ENCODE measurements at places on chromosomes 16 and 17.

DNA sequence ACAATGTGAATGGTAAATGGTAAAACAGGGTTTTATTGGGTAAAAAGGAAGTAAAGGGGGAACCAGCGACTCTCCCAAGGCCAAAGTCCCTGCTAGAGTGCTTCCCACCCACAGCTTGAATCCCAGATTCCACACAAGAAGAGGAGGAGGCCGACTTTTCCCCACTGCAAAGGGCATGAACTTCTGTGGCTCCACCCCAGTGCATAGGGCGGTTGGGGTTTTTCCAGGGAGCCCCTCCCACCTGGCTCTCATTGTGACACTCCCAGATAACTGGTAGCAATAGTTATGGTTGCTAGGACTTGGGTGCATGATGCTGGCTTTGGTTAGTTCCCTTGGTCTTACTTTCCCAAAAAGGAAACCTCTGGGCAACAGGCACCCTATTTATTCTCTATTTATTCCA, 666.0 kb upstream of the CA10 start:
- no peak for DNase-seq

DNA sequence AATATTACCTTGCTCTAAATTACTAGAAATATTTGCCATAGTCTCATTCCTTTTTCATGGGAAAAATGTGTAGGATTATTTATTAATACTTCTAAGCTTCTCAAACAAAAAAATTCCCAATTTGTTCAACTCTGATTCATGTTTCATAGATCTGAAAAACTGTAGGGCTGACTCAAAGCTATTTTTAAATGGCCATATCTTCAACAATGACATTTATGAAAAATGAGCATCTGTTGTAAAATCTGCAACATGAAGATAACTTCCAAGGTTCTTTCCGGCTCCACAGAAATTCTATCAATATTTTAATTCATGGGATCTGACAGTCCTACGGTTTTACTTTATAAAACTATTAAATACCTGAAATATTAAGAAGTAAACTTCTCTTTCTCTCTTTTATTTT, 192.7 kb upstream of the KCNJ16 start:
- DNase-seq, result no peak

DNA sequence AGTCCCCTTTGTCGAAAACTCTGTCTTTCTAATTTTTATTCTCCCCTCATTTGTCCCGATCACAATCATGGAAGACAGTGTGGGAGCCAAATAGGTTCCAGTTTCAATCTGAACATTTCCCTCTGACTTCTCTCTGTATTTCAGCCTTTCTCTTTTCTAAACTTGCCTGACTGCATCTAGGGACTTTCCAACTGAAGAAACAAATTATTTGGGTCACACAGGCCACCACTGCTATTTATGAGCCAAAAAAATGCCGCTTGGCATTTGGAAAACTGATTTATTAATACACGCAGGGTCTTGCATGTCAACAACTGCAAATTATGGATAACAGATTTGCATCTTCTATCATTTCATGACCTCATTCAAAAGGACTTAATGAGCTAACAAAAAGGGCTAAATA, 55.2 kb upstream of the ELAC2 start:
- DNase-seq, result no peak

- peak; percentile 75 for DNase-seq
Measured at GRCh38 chr17:28547623-28548416, 4.6 kb downstream of the UNC119 start.

DNA sequence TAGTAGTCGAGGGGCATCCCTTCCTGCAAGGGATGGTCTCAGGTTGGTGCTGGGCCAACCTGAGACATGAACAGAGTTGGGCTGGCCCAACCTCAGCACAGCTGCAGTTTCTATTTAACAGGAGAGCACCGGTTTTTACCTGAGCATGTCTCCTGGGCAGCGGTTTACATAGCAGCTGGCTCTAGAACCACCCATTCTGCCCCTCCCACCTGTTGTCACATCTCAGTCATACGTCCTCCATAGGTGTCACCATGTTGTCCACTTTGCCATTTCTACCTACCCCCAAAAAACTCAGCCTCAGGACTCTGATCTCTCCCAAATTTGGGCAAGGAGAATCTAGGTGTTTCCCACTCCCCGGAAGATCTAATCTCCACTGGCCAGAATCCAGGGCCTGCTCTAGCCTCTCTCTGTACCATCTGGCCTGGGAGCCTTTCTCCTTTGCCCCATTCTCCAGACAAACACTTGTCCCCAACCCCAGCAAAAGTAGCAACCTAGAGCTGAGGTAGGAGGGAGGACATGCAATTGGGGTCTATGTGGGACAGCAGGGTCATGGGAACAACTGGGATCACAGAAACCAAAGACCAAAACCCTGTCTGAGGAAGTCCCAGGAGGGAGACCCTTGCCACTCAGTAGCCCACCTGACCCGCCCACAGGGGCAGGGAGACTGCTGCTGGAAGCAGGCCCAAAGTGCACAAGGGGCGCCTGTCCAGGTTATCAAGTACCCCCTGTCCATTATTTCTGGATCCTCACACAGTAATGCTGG, 19.1 kb downstream of the ETV4 start:
- no peak for DNase-seq

GRCh38 chr16:4890026-4890425, 42.7 kb downstream of the UBN1 start:
- DNase-seq, result no peak

DNA sequence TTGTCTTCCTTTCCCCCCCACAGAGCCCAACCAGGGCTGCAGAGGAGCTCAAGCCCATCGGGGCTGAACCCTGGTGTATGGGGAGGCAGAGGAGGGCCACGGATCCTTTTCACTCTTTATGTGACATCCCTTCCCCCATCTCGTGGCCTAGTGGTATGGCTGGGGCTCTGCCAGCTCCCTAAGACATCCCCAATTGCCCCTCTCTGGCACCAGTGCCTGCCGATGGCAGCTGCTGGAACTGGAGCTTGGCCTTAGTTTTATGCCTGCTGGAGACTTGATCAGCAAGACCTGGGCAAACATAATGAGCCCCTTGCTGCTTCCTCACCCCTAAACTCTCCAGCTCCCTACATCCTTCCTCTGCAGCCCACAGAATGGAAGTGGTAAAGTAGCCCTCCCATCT, 8.0 kb upstream of the TOP2A start:
- no peak for DNase-seq

DNA sequence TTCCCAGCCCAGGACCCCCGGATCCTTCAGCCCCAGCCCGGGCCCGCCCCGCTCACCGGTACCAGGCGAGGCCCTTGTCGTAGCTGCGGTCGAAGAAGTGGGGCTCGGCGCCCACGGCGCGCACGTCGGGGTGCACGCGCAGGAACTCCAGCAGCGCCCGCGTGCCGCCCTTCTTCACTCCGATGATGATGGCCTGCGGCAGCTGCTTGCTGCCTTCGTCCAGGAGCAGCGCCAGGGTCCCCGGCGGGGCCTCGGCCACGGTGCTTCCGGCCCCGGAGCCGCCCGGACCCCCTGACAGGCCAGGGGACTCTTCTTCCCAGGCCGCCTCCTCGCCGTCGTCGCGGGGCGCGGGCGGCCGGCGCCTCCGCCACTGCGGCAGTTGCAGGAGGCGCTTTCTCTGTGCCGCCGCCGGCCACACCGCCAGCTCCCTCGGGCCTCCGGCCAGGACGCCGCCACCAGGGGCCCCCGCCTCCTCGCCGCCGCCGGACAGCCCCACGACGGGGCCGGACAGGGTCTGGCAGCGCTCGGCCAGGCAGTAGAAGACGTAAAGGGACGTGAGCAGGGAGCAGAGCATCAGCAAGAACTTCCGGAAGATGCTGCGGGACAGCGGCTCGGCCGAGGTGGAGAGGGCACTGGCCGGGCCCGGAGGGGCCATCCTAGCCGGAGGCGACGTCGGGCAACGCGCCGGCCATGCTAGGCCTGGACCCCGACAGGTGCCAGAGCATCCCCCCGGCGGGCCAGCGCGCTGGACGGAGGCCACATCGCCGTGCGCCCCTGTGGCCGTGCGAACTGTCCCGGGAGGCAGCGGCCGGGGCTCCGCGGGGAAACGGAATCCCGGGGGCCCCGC, 1.0 kb downstream of the HS3ST3A1 start:
- DNase-seq, result no peak

DNA sequence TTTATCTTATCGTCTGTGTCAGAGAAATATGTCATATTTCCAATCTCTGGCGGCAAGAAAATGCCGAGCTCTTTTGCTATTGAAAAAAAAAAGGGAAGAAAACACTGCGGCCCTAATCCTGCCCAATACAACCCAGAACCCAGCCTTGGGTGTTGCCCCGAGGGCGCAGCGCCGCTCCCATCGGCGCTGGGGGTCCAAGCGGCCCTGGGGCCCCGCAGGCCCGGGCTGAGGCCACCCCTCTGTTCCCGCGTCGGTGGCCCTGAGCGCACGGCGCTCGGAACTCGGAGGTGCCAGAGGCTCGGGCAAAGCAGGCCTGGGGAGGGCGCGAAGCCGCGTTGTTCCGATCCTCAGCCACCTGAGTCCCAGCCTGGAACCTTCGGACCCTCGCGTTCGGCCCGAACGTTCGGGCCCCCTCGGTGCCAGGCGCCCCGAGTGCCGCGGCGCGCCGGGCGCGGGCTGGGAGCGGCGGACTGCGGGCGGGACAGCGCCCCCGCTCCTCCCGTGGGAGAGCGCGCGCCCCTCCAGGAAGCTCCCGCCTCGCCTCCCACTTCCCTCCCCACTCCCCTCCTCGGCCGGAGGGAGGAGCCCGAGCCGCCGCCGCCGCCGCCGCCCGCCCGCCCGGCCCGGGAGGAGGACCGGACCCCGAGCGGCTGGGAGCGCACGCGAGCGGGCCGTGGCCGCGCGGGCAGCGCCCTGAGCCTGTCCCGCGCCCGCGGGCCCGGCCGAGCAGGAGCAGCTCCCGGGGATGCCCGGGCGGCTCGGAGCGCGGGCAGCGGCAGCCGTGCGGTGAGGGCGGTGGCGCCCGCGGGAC, at the start of gene CPNE2:
Gene CPNE2, plus strand, starts transcription at position 609 of the 811 bp plus-strand sequence. CDS start 18,160 bp downstream, outside the sequence.
- DNase-seq, result no peak

GRCh38 chr17:7034955-7035590, 742 bp upstream of the SLC16A13 start:
- no peak for DNase-seq

DNA sequence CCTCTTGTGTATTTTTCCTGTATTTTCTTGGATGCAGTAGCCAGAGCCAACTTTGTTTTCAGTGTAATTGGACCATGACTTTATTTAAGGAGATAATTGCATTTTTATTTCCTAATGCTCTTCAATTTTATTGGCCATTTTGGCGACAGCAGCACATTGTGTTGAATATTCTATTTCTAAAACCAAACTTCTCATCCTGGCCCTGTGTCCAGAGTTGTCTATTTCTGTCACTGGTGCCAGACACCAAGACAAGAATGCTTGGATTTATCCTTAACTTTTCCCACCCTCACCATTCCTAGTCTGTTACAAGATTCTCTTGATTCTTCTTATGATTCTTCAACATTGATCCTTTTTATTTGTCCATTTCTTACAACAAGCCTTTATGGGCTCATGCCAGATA, 37.1 kb downstream of the ARHGAP44 start:
- no peak for DNase-seq

- DNase-seq, result no peak
Measured at GRCh38 chr17:31570951-31571892, 179.7 kb downstream of the RAB11FIP4 start.

- DNase-seq, result no peak
Measured at GRCh38 chr17:63531022-63531965, 8.1 kb downstream of the KCNH6 start.

- DNase-seq, result no peak
Measured at GRCh38 chr16:55734665-55735064, 78.9 kb downstream of the SLC6A2 start.

DNA sequence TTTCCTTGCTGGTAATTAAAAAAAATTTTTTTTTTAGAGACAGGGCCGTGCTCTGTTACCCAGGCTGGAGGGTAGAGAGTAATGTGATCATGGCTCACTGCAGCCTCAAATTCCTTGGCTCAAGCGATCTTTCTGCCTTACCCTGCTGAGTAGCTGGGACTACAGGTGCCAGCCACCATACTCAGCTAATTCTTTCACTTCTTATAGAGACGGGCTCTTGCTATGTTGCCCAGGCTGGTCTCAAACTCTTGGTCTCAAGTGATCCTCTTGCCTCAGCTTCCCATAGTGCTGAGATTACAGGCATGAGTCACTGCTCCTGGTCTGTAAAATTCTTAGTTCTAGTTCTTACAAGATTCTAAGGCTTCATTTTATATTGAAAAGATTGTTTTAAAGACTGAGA, 11.1 kb downstream of the SMIM36 start:
- DNase-seq, result no peak

- peak; percentile 15 for DNase-seq
Measured at GRCh38 chr17:19383681-19384470, 3.1 kb downstream of the MFAP4 start.

- DNase-seq, result peak; percentile 72
Measured at GRCh38 chr16:56589141-56590039, at the start of gene MT3. MT3 (plus strand) TSS chr16:56589528; CDS start chr16:56589591, 63 bp downstream.

- DNase-seq, result peak; percentile 55
Measured at GRCh38 chr17:42682722-42683403, 532 bp downstream of the CNTNAP1 start.

GRCh38 chr16:71724320-71724751, at the start of gene PHLPP2:
PHLPP2 (minus strand) TSS chr16:71724701; CDS start chr16:71714795, 9,906 bp downstream.
- no peak for DNase-seq

- peak; percentile 33 for DNase-seq
Measured at GRCh38 chr17:538181-538973, 176.3 kb downstream of the VPS53 start.

- peak; percentile 5 for DNase-seq
Measured at GRCh38 chr16:19659554-19659953, 58.5 kb downstream of the KNOP1 start.

DNA sequence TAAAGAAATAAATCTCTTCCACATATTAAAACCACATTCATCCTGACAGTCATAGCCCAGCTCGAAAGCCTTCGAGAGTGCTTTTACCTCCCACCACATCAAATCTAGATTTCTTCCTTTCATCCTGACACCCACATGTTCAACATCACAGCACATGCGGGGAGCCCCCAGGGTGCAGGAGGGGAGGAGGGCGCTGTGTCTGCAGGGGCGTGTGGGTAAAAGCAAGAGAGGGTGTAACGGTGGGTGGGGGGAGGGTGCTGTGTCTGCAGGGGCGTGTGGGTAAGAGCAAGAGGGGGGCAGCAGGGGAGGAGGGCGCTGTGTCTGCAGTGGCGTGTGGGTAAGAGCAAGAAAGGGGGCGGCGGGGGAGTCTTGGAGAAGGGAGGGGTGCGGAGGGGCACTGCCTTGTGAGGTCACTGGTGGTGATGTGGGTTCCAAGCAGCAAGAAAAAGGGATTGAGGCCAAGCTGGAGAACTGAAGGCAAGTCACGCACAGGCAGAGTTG, 34.7 kb downstream of the ADCY9 start:
- DNase-seq, result no peak

- DNase-seq, result peak; percentile 45
Measured at GRCh38 chr16:51359141-51359955, 208.3 kb upstream of the SALL1 start.

GRCh38 chr16:85355515-85355837, 243.2 kb upstream of the CIBAR2 start:
- no peak for DNase-seq

All from cerebellar cortex (tissue), 1 donor.